ENCODE measurements at places on chromosomes 5 and 9.

DNA sequence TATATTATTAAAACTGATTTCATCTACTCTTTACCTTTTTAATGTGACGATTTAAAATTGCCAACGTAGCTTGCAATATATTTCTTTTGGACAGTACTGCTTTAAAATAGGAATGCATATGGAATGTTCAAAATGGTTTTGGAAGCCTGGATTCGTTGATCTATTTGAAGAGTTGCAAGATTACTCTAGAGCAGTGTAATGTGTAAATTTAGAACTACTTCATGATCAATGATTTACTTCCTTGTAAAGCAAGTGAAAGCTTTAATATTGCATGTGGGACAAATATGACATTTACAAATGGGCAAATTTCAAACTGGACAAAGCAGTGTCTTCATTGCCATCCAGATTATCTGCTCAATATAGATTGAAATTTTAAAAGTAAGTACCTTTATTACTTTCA lies 38.3 kb downstream of the PARP8 start:
- no peak for DNase-seq

DNA sequence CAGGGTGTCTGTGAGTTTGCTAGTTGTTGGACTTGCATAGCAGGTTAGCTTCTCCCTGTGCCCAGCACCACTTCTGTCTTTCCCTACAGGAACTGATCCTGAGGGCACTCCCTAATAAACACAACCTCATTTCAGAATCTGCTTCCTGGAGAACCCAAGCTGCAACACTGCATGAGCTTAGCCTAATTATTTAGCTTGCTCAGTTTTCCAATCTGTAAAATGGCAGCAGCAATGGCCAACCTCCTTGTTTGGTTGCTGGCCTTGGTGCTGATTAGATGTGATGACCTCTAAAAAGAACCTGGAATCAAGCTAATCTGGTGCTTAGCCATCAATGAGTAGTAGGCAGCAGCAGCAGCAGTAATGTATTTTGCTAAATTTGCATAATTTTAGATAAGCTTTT lies 133.9 kb downstream of the ADCY2 start:
- DNase-seq: no peak

GRCh38 chr5:5798462-5798861 lies 376.0 kb downstream of the ICE1 start:
- no peak for DNase-seq

- no peak for DNase-seq
Measured at GRCh38 chr9:86534572-86535258, 180.5 kb upstream of the TUT7 start.

DNA sequence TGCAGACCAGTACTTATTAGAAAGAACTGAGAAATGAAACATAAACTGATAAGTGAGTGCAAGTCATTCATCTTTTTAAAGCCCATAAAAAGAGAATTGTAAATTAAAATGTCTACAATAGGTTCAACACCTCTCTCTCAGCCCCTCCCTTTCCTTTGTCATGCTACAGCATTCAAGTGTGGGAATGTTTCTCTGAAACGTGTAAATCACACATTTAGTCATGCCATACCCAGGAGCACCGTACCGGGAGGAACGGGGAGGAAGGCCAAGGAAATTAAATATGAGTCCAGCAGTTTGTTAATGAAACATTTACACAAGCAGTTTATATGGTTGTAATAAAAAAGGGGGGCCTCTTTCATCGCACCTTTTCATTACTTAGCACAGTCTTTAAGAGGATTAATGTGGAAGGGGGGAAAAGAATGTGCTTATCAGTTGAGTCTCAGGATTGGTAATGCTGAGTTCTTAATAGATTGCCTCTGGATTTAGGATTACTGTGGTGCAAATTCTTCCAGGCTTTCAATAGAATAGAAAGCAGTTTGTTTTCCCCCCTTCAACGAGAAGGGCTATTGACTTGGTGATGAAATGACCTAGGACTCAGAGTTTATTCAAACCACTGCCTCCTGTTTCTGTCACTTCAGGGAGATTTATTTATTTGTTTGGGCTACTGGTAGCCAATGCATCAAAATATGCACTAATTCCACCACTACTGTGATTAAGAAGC lies 176.0 kb upstream of the ZNF608 start:
- no peak for DNase-seq

- DNase-seq: no peak
Measured at GRCh38 chr5:118325931-118326330, 662.4 kb downstream of the DTWD2 start.

- DNase-seq: no peak
Measured at GRCh38 chr5:174832025-174832424, 107.6 kb downstream of the MSX2 start.

- DNase-seq: no peak
Measured at GRCh38 chr9:104094534-104095015, 466 bp downstream of the SMC2 start.

DNA sequence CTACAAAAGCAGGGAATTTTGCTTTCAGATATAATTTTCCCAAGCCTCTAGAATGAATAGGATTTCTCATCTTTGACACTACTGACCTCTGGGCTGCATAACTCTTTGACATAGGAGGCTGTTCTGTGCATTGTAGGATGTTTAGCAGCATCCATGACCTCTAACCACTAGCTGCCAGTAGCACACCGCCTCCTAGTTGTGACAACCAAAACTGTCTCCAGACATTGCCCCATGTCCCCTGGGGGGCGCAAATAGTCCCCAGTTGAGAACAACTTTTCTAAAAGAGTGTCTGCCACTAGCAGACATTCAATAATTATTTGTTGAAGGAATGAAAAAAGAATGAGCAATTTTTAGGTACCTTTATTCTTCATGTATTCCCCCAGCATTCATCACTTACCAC lies 51.8 kb downstream of the POU4F3 start:
- no peak for DNase-seq

DNA sequence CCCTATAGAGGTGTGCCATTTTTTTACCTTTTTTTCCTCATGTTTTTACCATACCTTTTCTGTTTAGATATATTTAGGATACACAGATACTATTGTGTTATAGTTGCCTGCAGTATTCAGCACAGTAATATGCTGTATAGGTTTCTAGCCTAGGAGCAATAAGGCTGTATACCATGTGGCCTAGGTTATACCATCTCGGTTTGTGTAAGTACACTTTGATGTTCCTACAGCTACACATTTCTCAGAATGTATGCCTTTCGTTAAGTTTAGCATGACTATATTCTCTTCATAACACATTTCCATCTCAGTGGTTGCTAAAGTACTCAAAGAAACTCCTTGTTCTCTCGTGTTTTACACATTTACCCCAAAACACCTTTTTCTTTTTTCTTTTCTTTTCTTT lies 23.0 kb downstream of the UBE2D2 start:
- no peak for DNase-seq

DNA sequence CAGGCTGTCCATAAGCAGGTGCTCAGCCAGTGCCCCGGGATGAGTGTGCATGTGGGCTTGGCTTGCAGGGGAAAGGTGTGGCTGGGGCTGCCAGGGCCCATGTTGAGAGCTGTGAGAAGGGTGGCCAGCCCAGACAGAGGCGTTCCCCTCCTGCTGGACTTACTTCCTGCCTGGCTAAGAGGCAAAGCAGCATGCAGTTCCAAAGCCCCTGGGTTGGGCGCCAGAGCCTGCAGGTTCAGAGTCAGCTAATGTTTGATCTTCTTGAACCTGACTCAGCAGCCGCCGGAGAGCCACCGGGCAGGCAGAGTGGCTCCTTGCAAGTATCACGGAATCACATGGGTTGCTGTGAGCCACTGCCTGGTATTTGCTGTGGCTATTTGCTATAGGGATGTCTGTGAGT lies 168.4 kb upstream of the MAP1B start:
- DNase-seq: no peak

GRCh38 chr5:73816656-73817420 lies 190.8 kb downstream of the ARHGEF28 start:
- no peak for DNase-seq

- DNase-seq: no peak
Measured at GRCh38 chr5:179621551-179622214, 1.8 kb downstream of the HNRNPH1 start.

- DNase-seq: no peak
Measured at GRCh38 chr5:163248871-163249270, 188.5 kb upstream of the CCNG1 start.

GRCh38 chr9:134338394-134339182 lies 12.3 kb downstream of the RXRA start:
- DNase-seq: no peak

DNA sequence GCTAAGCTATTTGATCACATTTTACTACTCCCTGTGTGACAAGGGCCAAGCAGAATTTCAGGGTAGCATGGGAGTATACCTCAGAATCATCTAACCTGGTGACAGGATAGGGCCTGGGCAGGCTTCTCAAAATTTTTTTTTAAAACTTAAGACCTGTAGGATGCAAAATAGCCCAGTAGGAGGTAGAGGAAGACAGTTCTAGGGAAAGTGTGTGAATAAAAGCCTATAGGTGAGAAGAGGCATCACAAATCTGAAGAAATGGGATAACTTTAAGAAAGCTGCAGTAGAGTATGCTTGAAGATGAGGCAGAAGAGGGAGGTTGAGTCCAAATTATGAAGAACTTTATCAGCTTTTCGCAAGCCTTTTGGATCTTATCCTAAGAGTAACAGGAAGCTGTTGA lies 32.3 kb downstream of the CNTRL start:
- no peak for DNase-seq

DNA sequence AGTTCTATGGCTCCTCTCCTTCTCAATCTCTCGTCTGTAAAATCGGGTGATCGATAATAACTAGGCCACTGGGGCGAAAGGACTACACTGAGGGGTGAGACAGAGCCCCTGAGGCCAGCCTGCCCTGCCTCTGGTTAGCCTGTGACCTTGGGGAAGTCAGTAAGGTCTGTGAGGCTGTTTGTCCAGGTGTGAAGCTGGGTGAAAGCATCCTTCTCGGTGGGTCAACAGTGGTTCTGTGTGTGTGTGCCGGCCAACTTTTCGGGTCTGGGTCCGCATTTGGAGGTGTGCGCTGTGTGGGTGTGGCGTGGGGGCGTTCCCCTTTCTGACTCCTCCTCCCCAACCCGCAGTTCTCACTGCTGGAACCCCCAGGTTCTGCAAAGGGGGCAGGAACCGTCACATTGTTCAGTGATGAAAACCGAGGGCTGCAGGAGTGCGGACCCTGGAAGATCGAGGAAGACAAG lies 5.0 kb upstream of the RNF44 start:
- peak; percentile 69 for DNase-seq
